Thoracic aorta (tissue), 2 donors: ENCODE measurements at places on chromosomes 7 and 10.

- no peak for DNase-seq
Measured at GRCh38 chr7:12746211-12746610, 58.8 kb downstream of the ARL4A start.

DNA sequence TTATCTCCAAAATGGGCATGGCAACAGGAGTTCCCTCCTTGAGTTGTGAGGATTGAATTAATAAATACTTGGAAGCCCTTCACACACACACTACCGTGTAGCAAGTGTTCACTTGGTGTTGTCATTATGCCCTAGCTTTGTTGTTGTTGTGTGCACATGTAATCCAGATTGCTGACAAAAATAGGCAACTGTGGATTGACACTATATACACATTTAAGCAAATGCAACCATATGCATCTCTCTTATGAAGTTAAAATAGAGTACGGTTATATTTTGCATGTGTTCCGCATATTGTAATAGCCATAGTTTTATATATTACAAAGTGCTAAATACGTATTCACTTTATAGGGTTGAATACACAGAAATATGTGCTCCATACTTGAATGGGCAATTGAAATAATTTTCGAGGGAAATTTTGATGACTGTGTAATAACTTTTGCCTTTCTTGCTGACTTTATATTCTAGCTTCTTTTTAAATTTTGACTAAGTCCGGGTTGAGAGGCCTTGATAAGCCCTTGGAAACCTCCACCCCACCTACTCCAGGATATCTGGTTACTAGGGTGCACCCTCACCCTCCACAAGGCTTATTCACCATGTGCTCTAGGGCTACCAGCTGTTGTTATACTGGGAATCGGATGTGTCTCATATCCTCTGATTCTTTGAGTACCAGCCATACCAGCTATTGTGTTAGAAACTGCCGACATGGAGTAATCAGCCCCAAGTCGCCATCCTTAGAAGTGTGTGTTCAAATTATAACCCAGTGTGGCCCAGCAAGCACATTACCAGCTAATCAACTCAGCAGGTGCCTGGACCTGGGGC, 265.0 kb downstream of the CAMK1D start:
- no peak for DNase-seq

- no peak for DNase-seq
Measured at GRCh38 chr7:153190452-153190851, 430.9 kb downstream of the ACTR3B start.

GRCh38 chr10:17684537-17684936, 40.6 kb downstream of the STAM start:
- DNase-seq, result no peak

DNA sequence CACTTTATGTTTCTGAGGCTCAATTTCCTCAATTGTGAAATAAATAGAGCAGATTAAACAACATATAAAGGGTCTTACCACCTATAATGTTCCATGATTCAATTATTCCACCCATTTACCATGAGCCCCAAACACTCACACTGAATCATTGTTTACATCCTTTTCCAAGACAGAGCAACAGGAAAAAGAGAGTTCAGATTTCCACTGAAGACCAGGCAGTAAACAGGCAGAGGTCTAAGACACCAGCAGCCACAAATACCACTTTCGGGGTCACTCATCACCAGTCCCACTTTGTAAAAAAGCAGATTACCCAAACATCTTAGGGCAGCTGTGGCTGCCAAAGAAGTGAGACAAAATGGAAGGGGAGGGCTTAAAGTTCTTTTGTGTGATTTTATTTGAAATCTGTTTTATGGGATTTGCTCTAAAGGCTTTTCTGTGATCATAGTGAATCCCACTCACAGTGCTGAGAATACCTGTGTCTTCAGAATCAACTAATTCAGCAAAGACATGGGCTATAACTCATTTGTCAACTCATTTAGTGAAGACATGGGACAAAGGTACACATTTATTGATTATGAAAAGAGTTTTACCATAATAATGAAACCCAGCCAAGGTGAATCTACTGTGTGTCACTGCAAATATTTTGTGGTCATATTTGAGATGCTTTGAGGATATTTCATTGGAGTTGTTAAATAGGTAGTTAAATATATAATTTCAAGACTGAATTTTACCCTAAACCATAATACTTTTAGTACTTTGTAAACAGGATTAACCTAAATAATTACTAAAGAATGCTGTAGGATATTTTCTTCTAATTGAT, 24.8 kb upstream of the DLD start:
- no peak for DNase-seq

- no peak for DNase-seq
Measured at GRCh38 chr7:158323741-158324396, 263.8 kb downstream of the PTPRN2 start.

DNA sequence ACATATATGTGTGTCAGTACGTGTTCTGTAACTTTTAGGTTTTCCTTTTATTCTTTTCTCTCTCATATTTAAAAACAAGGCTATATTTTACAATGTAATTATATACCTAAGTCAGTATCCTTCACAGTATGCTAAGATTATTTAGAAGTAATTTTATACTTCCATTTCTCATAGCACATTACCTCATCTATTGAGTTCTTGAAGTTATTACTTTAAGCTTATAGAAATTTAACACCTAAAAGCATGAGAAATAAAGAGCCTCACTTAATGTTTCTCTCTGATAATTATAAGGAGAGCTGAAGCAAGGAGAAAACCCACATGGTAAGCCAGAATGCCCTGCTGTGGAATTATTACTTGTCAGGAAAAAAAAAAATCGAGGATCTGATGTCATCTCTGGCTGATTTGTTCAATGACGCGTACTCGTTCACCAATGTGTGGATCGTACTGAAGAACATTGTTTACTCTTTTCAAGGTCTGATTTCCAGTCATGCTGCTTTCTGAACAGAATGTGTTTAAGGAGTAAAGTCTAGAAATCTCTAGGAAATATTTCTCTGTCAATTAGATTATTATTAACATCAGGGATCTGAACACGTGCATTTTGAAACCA, 21.9 kb downstream of the CACNB2 start:
- no peak for DNase-seq

- DNase-seq, result no peak
Measured at GRCh38 chr7:18177815-18178660, 150.4 kb upstream of the PRPS1L1 start.

- no peak for DNase-seq
Measured at GRCh38 chr10:87771871-87772500, 46.0 kb downstream of the ATAD1 start.

- no peak for DNase-seq
Measured at GRCh38 chr7:108659261-108659660, 89.6 kb downstream of the DNAJB9 start.

DNA sequence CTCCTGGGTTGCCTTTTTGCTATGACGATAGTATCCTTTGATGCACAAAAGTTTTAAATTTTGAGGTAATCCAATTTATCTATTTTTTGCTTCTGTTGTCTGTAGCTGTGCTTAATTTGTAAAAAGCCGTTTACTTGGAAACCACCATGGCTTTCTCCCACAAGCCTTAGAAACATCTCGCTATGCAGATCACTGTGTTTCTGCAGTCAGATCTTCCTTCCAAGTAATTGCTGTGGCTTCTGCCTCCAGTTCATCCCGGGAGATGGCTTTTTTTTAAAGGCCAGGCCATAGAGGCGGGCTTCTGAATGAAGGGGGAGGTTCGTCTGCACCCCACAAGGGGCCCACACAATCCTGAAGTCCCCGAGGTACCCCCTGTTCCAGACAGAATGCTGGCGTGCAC, 48.3 kb upstream of the OCM2 start:
- DNase-seq, result no peak

DNA sequence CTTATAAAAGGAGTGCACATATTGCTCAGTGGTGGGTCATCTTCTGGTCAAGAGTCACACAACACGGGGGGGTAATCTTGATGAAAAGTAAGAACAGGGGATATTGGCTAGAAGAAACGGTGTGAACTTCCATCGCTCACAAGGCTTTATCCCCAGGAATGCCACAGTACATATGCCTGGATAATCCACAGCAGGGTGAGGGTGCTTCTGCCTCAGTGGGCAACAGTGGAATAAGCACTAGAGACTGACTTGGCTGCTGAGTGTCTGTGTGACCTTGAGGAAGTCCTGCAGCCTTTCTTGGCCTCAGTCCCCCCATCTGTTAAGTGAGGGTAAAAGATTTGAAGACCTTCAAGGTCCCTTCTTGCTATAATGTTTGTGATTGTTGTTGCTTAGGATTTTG, 44.9 kb upstream of the SHH start:
- DNase-seq, result no peak

DNA sequence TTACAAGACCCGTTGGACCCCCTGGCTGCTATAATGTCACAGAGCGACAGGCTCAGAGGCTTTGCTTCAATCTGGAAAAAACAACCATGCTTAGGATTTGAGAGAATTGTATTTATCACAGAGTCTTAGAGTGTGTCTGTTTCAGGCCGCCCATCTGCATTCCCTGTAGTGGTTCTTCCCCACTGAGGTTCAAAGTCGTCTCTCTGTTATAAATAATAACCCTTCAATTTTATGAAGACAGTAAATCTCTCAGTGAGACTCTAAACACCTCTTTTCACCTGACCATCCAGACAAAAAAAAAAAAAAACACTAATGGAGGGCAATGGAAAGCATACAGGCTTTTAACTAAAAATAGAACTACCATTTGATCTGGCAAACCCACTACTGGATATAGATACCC, 565.4 kb upstream of the AUTS2 start:
- DNase-seq, result no peak

- DNase-seq, result no peak
Measured at GRCh38 chr10:47025540-47026300, 114.5 kb downstream of the PTPN20 start.

- no peak for DNase-seq
Measured at GRCh38 chr10:103620352-103620740, 126.8 kb downstream of the NEURL1 start.

- DNase-seq, result no peak
Measured at GRCh38 chr10:22607261-22607660, 107.1 kb downstream of the PIP4K2A start.

- DNase-seq, result no peak
Measured at GRCh38 chr7:16708980-16709379, 44.6 kb upstream of the TSPAN13 start.

GRCh38 chr7:103934508-103934907, 55.0 kb downstream of the RELN start:
- no peak for DNase-seq
